Hepatocyte (in vitro differentiated cells): ENCODE measurements at places on chromosomes 5 and 9.

- DNase-seq: peak; percentile 60
Measured at GRCh38 chr5:88883836-88884607, 1.0 kb upstream of the MEF2C start.

GRCh38 chr9:801399-802071, 40.0 kb upstream of the DMRT1 start:
- DNase-seq: no peak

DNA sequence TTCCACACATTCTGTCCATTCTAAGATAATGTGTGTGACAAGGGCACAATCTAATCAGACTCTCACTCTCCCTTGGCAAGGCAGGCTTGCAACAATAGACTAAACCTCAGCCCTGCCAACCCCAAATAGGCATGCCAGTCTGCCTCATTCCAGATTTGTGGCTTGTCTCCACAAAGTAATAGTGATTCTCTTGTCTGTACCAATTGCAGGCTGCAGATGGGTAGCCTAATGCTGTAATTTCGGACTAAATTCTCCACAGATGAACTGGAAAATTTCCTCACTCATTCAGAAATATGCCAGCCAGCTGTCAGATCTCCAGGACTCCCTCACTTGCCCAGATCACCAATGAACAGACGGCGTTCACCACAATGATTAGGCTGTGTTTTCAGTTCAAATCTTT, 413.6 kb downstream of the ELAVL2 start:
- no peak for DNase-seq

- DNase-seq: peak; percentile 41
Measured at GRCh38 chr5:168874713-168875380, 295.7 kb upstream of the PANK3 start.

GRCh38 chr9:120726484-120726883, 12.2 kb upstream of the MEGF9 start:
- no peak for DNase-seq

GRCh38 chr9:121711281-121711680, 59.8 kb downstream of the DAB2IP start:
- no peak for DNase-seq

- DNase-seq: no peak
Measured at GRCh38 chr5:33507426-33507825, 66.7 kb downstream of the TARS1 start.

DNA sequence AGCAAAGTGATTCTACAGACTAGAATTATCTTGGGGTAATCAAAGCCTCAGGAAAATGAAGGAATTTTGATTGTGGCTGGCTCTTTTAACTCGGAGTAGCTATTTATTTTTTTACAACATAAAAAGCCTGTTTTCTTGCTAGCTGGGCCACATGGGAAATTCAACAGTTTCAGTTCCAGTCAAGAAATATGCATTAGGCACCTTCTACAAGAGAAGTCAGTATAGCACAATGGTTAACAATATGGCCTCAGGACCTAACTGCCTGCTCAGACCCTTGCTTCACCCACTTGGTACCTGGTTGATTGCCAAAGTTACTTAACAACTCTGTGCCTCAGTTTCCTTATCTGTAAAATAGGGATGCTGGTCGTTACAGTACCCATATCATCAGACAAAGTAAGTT, 586.2 kb downstream of the ZNF608 start:
- no peak for DNase-seq

DNA sequence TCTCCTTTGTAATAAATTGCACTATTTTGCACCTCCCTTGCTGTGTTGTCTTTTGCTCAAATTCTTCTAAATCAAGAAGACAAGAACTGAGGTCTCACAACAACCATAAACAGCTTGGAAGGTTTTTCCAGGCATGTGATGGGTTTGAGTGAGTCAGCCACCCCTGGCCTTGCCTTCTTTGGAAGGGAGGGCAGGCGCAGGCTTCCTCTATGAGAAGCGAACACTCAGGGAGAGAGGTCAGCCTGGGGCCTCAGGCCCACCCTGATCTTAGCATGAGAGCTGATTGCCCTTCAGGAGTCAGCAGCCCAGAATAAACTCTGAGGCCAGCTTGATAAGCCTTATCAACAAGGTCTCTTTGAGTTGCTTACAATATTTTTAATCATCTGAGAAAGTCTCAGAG, 31.6 kb downstream of the S1PR3 start:
- DNase-seq: peak; percentile 66

- DNase-seq: no peak
Measured at GRCh38 chr5:64773533-64773932, 4.8 kb downstream of the CWC27 start.

DNA sequence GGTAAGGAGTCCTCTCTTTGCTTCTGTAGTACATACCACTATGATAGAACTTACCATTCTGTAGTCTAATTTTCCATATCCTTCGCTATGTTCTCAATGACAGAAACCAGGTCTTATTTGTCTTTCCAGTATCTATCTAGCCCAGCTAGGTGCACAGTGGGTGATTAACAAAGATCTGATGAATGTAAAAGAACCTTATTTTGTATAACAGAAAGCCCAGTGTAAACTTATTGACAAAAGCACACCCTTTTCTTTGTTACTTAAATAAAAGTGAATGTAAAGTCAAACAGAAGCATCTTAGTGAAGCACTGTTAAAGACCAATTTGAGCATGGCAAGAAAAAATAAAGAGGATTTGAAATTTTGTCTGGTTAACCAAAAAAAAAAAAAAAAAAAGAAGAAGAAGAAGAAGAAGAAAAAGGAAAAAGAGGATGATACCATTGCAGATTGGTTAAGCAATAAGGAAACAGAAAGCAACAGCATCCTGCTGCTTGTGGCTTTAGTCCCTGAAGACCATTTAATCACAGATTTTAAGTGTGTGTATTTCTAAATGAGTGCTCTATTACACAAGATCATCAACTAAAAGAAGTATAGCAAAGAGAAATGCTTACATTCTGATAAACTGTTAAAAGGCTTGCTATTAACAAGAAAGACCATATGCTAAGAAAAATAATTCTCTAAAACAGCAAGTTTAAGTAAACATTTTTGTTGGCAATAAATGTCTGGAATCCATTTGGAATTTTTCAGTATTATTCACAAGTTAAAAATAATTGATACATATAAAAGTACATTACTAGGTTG, 21.2 kb downstream of the MEGF9 start:
- no peak for DNase-seq

DNA sequence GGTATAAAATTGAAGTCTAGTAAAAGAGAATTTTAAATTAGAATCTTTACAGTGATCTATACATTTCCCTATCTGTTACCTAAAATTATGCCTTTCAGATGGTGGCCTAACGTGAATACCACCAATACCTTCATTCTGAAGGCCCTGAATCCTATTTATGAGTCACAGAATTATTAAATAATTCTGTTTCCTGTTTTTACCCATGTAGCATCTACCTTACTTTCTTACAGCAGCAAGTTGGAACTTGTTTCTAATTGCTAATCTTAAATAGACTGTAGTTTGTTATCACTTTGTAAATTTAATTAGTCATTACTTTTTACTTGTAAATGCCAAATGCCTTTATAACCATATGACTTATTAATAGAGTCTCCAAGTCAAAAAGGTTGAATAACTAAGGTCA, 135.0 kb downstream of the PDE4D start:
- no peak for DNase-seq

DNA sequence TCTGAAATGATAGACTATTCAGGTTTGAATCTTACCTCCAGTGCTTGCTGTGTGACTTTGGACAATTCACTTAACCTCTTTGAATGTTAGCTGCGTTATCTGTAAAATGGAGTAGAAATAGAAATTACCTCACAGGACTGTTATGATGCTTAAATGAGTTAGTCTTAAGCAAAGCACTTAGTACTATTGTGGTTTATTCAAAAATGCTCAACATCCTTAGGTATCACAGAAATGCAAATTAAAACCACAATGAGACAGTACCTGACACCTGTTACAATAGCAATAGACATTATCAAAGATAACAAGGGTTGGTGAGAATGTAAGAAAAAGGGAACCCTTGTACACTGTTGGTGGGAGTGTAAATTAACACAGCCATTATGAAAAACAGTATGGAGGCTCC, 77.6 kb upstream of the FREM1 start:
- DNase-seq: no peak

GRCh38 chr5:73431204-73431851, 17.2 kb downstream of the FOXD1 start:
- DNase-seq: no peak

DNA sequence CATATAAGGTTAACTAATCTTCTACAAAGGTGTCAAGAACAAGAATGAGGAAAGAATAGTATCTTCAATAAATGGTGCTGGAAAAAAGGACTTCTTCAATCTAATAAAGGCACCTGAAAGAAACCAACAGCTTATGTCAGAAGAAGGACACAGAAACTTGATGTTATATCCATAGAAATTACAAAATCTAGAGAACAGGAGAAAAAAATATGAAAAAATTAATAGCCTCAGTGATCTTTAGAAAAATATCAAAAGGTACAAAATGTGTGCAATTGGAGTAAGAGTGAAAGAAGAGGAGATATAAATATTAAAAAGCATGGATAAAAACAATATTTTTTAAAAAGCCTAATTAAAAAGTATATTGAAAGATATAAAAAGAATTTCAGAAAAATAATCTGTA, 18.8 kb upstream of the PRSS3 start:
- DNase-seq: no peak

DNA sequence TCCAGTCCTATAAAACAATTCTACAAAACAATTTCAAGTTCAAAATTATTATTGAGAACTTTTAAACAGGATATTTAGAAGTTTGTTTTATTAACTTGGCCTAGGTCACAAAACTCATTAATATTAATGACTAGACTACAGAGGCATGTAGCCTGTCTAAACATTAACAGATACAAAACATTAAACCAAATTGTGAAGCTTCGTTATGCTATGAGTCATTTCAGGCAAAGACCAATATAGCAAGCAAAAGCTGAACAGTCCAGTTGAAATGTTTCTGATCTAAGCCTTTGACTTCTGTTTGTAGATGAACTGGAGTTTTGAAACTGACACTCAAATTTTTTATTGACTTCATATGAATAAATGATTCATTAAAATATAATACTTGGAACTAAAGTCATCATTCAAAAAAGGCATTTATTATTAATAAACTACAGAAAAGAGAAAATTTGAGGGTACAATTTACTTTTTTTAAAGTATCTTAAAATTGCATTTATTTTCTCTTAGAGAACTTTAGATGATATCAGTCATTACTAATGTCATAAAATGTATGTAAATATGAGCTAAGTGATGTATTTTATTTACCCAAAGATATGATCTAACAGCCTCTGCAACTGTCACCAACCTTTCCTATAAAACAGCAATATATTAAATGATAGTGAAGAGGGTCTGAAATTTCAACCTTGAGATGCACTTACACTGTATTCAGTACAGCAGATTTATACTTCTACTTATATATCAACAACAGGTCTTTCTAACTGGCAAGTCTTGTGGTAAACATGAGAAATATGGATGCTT, 188.8 kb downstream of the COMMD10 start:
- DNase-seq: no peak
